Stimulated activated naive CD8-positive, alpha-beta T cell treated with anti-CD3 and anti-CD28 coated beads, Interleukin-15, amount 100 ng/mL, for 72 hours (primary cell): ENCODE measurements at places on chromosomes 2 and 18.
A peak's percentile ranks its signal among the peaks of the same experiment; 100 is the strongest.

DNA sequence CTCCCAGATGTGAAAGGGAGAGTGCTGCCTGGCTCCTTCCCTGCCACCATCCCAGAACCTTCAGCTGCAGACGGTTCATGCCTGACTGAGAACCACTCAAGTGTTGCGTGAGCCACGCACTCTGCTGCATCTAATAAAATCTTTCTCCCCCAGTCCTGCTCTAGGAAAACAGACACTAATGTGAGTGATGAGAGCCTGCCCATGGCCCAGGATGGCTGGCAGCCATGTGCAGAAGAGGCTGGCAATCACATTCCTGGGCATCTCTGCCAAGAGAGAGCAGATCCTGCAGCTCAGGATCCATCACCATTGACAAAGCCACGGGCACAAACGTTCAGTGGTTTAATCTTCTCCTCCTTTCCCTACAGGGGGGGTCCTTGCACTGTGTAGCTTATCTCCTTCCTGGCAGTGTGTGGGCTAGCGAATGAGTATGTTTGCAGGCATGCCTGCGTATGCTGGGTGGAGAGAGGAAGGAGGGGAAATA, 477.5 kb downstream of the SLC4A3 start:
- no peak for DNase-seq

DNA sequence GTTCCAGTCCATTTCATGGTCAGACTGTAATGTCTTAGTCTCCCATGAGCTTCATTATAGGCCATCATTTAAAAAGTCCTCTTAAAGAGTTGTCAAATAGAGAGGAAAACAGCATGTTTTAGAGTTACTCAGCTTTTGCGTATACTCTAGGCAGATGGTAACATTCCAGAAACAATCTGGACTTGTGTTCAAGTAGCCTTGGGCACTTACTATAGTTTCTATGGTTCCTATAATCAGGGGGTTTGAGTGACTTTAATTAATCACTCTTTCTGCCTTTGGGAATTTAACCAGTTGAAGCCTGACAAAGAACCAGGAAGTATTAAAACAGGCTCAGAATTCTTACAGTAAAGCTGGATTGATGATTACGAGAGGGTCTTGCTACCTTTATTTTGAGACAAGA, 42.1 kb upstream of the SCN7A start:
- no peak for DNase-seq

DNA sequence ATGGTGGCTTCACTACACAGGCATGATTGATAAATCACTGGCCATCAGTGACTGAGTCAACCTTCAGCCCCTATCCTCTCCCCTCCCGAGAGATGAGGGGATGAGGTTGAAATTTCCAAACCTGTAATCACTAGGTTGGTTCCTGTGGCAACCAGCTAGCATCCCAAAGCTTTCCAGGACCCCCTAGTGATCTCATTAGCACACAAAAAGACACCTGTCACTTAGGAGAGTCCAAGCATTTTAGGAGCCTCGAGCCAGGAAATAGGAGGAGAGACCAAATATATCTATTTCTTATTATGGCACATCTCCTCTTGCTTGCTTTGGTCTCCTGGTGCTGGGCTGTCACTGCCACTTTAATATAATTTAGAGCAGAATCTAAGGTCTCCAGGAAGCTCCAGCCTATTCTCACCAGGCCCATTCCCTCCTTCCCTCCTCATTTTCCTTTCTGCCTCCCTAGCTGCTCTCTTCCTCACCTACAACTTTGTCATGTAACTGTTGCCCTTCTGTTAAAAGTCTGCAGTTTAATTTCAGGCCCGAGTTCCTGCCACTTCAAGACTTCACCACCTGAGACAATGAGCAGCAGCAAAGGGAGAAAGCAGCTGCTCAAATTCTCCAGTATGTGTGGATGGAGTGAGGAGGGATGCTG, 33.2 kb upstream of the NAB1 start:
- no peak for DNase-seq

GRCh38 chr2:109000738-109001137, 11.7 kb upstream of the EDAR start:
- DNase-seq: no peak

- no peak for DNase-seq
Measured at GRCh38 chr18:35026407-35027061, 14.7 kb upstream of the MAPRE2 start.

- no peak for DNase-seq
Measured at GRCh38 chr18:62073461-62074281, 113.2 kb downstream of the PIGN start.

GRCh38 chr2:40093021-40093675, 314.1 kb upstream of the THUMPD2 start:
- DNase-seq: no peak

GRCh38 chr18:63299837-63300745, 19.5 kb downstream of the BCL2 start:
- peak; percentile 63 for DNase-seq
